ENCODE measurements at places on chromosomes 3 and 15.

GRCh38 chr15:70251246-70251990 is 153.7 kb upstream of the TLE3 start:
- no peak for DNase-seq

DNA sequence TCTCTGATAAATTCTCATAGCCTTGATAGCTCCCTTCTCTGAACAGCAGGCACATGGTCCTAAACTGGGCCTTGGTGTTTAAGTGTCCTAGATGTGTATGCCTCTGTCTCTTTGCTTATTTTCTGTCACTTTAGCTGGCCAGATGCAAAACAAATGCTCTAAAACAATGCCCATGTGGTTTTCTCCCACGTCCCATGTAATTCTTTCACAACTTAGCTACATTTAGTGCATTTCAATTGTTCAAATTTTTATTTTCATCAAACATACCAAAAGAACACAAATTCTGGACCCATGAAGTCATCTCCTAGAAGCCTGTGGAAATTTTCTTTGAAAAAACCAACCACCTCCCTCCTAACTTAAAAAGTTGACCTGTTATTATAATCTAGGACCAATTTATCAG is 491.3 kb upstream of the AGTR1 start:
- no peak for DNase-seq

DNA sequence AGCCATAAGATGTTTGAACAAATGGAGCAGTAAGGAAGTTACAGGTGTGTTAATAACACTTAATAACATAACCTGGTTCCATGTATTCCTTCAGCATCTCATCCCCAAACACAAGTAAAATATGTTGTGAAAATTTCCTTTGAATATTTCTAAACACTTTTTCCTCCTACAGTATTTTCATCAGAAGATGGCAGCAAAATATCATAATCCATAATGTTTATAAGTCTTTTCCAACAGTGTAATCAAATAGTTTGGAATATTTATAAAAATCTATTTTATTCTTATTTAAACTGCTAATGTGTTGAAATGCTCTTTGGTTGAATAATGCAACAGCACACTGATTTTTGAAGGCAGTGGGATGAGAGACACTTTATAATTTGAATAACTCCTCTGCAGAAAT is 1020.5 kb downstream of the OTOL1 start:
- DNase-seq, result no peak

- no peak for DNase-seq
Observed at GRCh38 chr3:45677033-45677446, 12.2 kb upstream of the SACM1L start.

GRCh38 chr3:149771652-149772271 is 19.5 kb upstream of the COMMD2 start:
- peak; percentile 15 for DNase-seq

DNA sequence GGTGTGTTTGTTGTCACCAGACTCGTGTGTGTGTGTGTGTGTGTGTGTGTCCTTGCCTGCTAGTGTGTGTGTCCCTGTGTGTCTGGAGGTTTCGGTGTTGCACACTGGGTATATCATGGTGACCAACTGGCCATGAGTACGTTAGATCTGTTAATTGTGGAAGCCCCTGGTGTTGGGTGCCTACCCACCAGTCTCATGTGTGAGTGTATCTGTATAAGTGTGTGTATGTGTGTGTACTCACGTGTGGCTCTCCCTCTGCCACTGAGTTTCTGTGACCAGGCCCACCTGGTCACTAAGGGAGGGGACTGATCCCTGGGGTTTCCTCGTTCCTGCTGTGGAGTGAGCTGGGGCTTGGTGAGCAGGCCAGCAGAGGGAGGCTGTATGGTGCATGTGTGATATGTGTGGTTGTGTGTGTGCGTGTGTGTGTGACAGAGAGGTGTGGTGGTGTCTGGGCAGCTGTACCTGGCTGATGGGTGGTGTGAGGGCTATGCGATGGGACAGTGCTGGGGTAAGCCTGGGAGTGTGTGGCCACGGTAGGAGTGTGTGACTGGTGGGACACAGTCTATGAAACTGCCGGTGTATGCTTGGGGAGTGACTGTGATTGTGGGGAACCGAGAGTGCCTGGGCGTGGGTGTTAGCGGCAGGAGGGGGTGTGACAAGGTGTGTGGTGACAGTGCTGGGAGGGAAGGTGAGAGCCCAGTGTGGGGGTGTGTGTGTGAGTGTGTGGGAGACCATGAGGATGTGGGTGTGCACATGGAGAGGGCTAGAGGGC is 1.8 kb downstream of the PRKCD start:
- DNase-seq, result no peak

DNA sequence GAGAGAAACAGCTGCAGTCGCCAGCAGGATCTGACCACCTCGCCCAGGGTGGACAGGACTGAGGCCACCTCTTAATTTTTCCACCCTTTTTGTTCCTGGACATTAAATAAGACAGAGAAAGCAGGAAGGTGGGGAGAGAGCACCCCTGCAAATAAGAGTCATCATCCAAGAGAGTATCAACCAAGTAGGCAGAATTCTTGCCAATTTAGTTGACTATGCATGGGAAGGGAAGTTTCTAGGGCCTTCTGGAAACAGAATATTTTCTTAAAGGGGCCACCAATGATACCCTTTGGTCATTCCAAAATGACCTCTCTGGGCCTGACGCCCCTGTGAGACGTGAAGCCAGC is 136.2 kb downstream of the TJP1 start:
- DNase-seq, result no peak

- DNase-seq, result no peak
Observed at GRCh38 chr15:35256551-35256950, 171.5 kb upstream of the NANOGP8 start.

GRCh38 chr15:74228723-74229081 is 7.4 kb upstream of the CCDC33 start:
- DNase-seq, result no peak

GRCh38 chr15:93771196-93772030 is 459.9 kb upstream of the MCTP2 start:
- no peak for DNase-seq

- DNase-seq, result no peak
Observed at GRCh38 chr15:29037997-29038705, 152.4 kb downstream of the APBA2 start.

GRCh38 chr15:79121571-79121970 is 31.0 kb upstream of the RASGRF1 start:
- DNase-seq, result no peak

GRCh38 chr3:183466575-183466974 is 38.2 kb upstream of the MCF2L2 start:
- no peak for DNase-seq

DNA sequence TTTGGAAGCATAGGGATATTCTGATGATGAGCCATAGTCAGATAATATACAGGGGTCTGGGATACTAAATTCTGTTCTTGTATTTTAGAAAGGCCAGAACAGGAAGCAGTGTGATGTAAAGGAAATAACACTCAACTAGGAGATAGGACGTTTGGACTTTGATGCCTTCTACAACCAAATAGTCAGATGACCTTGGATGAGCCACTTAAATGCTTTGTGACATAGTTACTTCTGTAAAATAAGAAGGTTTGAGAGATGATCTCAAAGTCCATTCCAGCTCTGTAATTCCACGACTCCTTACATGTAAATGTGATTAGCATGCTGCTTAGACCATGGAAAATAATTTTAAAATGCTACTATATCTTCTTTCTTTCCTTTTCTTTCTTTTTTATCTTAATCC is 29.5 kb upstream of the CCDC54 start:
- DNase-seq, result no peak

- DNase-seq, result no peak
Observed at GRCh38 chr15:85141726-85142125, 160.1 kb downstream of the PDE8A start.

GRCh38 chr15:66484539-66485112 is 12.9 kb downstream of the SNAPC5 start:
- DNase-seq, result no peak

DNA sequence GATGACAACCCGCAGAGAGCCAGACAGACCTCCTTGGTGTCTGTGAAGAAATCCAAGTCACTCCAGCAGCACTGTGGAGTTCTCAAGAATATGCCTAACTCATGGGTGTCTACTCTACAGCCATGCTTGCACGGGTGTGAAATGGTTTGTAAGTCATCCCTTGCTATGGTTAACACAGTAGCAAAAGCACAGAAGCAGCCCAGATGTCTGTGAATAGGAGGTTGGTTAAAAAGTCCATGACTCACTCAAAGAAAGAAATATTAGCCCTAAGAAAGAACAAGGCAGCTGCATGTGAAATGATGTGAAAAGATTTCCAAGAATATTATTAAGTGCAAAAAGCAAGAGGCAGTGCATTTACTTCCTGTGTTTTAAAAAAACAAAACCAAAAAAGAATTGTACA is 12.1 kb upstream of the LIMD1 start:
- no peak for DNase-seq

- no peak for DNase-seq
Observed at GRCh38 chr3:195809291-195809785, 2.4 kb downstream of the MUC4 start.

GRCh38 chr3:57737840-57738239 is 18.3 kb upstream of the SLMAP start:
- DNase-seq, result no peak

GRCh38 chr3:187942658-187943241 is 197.5 kb upstream of the BCL6 start:
- no peak for DNase-seq

- no peak for DNase-seq
Observed at GRCh38 chr3:16284633-16285032, 19.6 kb downstream of the OXNAD1 start.

- DNase-seq, result no peak
Observed at GRCh38 chr15:100842756-100843730, 36.6 kb upstream of the ALDH1A3 start.

- DNase-seq, result no peak
Observed at GRCh38 chr15:87528873-87529272, 727.7 kb downstream of the NTRK3 start.

DNA sequence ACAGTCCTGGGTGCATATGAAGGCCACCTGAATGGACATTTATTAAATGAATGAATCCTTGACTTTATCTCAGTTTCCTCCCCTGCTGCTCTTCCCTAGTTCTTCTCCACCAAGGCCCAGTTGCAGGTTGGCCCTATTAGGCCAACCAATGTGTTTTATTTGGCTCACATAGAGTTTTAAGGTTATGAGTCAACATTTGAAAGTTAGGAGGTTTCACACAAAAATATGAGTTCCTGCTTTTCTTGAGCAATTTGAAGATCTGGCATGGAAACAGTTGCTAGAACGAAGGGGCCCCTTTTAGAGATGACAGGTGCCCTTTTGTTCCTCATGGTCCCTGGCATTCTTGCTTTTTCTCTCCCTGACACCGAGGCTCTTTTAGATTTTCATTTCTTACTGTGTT is 83.0 kb upstream of the PDZRN3 start:
- no peak for DNase-seq
